Esophagus muscularis mucosa (tissue), 4 donors: ENCODE measurements at places on chromosomes 1 and 21. TPM values are rescaled to one million over a fixed set of nuclear protein-coding genes. Genes with fewer than 3 reads are reported as not detected.

DNA sequence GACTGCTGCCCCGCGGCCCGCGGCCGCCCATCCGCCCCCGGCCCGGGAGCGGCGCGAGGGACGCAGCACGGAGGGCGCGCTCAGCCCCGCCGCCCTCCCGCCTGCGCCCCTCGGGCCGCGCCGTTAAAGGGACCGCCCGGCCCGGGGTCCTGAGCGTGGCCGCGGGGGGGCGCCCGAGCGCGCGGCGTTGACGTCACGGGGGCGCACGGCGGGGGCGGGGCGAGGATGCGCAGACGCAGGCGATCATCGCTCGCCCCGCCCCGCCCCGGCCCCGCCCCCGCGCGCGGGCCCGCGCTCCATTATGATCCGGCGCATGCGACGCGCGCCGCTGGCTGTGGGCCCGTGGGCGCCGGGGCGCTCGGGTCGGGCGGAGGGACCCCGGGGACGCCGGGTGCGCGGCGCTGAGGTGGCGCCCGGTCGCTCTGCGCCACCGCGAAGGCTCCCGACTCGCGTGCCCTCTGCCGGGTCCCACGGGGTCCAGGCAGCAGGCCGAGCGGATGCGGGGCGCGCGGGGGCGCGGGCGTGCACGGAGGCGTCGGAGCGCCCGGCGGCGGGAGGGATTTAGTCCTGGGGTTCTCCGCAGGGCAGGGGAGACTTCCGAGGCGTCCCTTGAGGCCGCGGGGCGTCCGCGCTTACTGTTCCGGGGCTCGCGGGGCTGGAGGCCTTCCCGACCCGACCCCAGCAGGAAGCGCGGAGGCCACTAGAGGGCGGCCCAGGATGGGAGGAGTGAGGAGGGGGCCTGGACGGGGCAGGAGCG, at the start of gene DVL1:
Gene DVL1, minus strand, starts transcription at position 163 of the 757 bp plus-strand sequence. CDS start 353 bp downstream, outside the sequence.
- H3K36me3 ChIP-seq = no peaks in the 10 kb centered on the region
- H3K27ac ChIP-seq = peak within 1 kb of the TSS; percentile 89
- H3K4me3 ChIP-seq = peak within 1 kb of the TSS; percentile 68
- H3K4me1 ChIP-seq = peaks cover 74% of the 10 kb centered on the region

GRCh38 chr1:229079016-229079595, 191.8 kb upstream of the RAB4A start:
- H3K4me1 ChIP-seq = no peaks in the 10 kb centered on the region
- no peak for DNase-seq
- H3K36me3 ChIP-seq = no peaks in the 10 kb centered on the region
- no peak overlapping the region for H3K4me3 ChIP-seq
- H3K27ac ChIP-seq = no peak overlapping the region
- no peaks in the 10 kb centered on the region for H3K27me3 ChIP-seq

DNA sequence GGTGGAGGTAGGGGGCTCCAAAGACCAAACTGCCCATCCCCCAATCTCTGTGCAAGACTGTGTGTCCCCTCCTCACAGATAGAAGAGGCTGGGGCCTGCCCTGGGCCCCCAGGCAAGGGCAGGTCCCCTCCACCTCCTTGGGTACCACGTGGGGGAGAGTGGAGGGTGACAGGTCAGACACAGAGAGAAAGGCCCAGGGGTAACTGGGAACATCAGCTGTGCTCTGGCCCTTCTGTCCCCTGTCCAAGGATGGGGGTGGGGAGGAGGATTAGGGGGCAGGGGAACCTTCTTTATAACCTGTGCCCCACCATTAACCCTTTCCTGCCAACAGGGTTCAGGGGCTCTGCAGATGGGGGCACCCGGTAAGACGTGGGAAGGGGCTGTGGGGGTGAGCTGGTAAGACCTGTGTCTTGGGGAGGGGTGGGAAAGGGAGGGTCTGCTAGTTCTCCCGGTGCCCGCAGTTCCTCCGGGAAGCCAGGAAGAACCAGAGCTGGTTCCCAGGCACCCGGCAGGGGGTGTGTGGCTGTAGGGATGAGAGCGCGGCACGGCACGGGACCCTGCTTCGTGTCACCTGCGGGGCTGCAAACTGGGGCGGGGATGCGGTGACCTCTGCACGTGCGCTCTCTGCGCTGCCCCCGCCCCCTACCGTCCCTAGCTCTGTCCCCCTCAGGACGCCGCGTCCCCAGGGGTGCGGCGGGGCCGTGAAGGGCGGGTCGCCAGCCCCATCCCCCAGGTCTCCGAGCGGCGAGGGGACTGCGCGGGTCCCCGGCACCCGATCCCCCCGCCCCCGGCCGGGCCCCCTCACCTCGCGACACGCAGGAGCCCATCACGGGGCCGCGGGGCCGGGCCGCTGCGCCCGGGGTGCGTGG, 601 bp downstream of the FAM131C start:
- no peaks in the 10 kb centered on the region for H3K36me3 ChIP-seq
- H3K27ac ChIP-seq = no peak overlapping the region
- no peak for DNase-seq
- peaks cover 38% of the 10 kb centered on the region for H3K4me1 ChIP-seq
- H3K4me3 ChIP-seq = peak overlapping the region; percentile 55

GRCh38 chr1:242525769-242526168, 1.3 kb upstream of the PLD5 start:
- peaks cover 24% of the 10 kb centered on the region for H3K4me1 ChIP-seq
- no peak overlapping the region for H3K27ac ChIP-seq
- H3K36me3 ChIP-seq = no peaks in the 10 kb centered on the region
- no peak for DNase-seq
- H3K27me3 ChIP-seq = peaks cover 26% of the 10 kb centered on the region

The PLEKHA6 gene
- 19.4 TPM for total RNA-seq

The PRUNE1 gene
- 25.0 TPM for total RNA-seq

GRCh38 chr21:36117286-36117741, 17.6 kb upstream of the CBR3 start:
- no peak overlapping the region for H3K4me3 ChIP-seq
- no peak for DNase-seq
- H3K27me3 ChIP-seq = no peaks in the 10 kb centered on the region
- peaks cover 3% of the 10 kb centered on the region for H3K4me1 ChIP-seq
- H3K36me3 ChIP-seq = no peaks in the 10 kb centered on the region
